Tibial nerve (tissue), 4 donors: ENCODE measurements at places on chromosomes 4 and X.

DNA sequence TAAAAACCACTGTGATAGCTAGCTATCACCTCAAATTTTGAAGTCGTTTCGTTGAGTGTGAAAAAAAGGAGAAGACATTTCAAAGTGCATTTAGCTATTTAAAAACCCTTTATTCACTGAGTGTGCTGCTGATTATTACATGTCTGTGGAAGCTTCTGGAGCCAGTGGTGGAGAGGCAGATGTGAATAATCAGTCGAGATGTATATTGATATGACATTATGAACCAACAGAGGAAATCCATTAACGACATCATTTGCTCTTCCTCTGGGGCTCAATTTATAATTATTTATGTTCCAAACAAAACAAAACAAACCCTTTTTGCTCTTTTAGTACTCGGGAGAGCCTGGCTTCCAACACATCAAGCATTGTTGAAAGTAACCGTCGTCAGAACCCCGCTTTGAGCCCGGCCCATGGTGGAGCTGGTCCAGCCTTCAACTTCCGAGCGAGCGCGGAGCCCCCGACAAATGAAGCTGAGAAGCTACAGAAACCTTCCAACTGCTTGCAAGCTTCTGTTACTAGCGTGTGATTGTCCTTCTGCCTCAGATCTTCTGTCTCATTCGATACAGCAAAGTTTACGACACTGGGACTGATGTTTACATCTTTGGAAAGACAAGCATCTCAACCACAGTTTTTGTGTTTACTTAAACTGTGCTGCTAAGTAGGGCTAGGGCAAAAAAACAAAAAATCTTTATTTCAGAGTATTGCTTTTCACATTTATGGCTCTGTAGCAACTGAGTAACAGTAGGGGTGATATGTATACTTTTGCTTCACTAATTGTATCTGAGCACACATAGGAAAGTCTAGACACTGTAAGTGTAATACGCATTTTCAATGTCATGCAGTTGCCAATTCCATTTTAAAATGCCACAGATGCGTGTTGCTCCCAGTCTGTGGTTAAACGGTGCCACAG lies 111.9 kb downstream of the STOX2 start:
- H3K27ac ChIP-seq, result peak overlapping the region; percentile 10
- no peaks in the 10 kb centered on the region for H3K4me1 ChIP-seq
- H3K4me3 ChIP-seq, result no peak overlapping the region
- no peaks in the 10 kb centered on the region for H3K27me3 ChIP-seq

- no peaks in the 10 kb centered on the region for H3K27me3 ChIP-seq
- H3K36me3 ChIP-seq, result no peaks in the 10 kb centered on the region
- no peak for DNase-seq
Observed at GRCh38 chrX:40968180-40968579, 117.1 kb upstream of the USP9X start.

- H3K27ac ChIP-seq, result peak within 1 kb of the TSS; percentile 61
- no peak for DNase-seq
- H3K4me3 ChIP-seq, result peak within 1 kb of the TSS; percentile 51
- no peaks in the 10 kb centered on the region for H3K27me3 ChIP-seq
- peaks cover 21% of the 10 kb centered on the region for H3K4me1 ChIP-seq
Observed at GRCh38 chr4:1172228-1172851, at the start of gene SPON2. SPON2 (minus strand) TSS chr4:1172583.

GRCh38 chrX:97065066-97065465 lies 181.4 kb downstream of the RPA4 start:
- no peaks in the 10 kb centered on the region for H3K4me1 ChIP-seq
- H3K27ac ChIP-seq, result no peak overlapping the region
- no peaks in the 10 kb centered on the region for H3K36me3 ChIP-seq
- no peak for DNase-seq
- H3K4me3 ChIP-seq, result no peak overlapping the region

DNA sequence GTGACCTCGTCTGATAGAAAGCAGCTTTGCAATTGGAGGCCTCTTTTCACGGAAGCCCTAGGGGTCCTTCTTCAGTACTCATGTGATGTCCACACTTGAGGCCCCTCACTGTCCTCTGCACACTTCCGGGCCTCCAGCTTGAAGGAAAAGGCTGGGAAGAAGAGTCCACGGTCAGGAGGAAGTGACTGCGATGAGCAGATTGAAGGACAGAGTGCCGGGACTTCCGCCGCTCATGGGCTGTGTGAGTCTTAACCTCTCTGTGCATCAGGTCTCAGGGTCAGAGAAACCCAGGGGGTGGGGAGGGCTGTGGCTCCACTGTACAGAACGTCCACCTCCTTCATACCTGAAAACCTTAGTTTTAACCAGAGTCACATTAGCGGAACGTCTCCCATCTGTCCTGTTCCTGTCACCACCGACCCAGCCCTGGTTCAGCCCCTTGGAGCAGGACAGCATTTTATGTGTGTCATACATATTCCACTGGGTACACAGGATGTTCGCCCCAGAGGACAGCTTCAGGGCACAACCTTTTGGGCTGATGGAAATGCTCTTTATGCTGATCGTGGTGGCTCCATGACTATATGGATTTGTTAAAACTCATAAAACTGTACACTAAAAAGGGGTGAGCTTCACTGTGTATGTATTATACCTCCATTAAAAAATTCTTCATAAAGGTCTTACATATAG lies 51.0 kb upstream of the SORCS2 start:
- H3K36me3 ChIP-seq, result no peaks in the 10 kb centered on the region
- no peak for DNase-seq
- no peaks in the 10 kb centered on the region for H3K27me3 ChIP-seq
- H3K27ac ChIP-seq, result no peak overlapping the region
- no peaks in the 10 kb centered on the region for H3K4me1 ChIP-seq

DNA sequence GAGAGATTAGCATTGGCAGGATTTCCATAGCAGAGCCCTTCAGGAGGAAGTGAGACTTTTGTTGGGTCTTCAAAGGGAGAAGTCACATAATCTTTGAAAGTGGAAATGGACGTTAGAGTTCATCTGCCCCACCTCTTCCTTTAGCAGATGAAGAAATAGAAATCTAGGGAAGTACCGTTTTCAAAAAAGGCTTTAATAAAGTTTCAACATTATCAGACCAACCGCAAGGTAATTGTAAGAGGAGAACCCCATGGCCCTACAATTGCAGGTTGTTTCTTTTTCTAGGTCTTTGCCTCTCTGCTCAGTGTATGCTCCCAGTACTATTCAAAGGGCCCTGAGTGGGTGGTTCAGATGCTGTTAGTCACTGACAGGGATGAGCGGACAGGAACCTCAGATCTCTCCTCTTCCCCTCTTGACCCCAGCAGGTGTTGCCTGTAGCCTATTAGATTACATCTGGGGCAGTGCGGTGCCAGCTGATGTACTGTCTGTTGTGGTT lies 48.6 kb upstream of the AP1S2 start:
- no peaks in the 10 kb centered on the region for H3K4me1 ChIP-seq
- H3K36me3 ChIP-seq, result no peaks in the 10 kb centered on the region
- H3K27ac ChIP-seq, result no peak overlapping the region
- no peaks in the 10 kb centered on the region for H3K27me3 ChIP-seq
- no peak overlapping the region for H3K4me3 ChIP-seq

- H3K4me3 ChIP-seq, result no peak overlapping the region
- H3K36me3 ChIP-seq, result no peaks in the 10 kb centered on the region
- no peak for DNase-seq
- H3K4me1 ChIP-seq, result no peaks in the 10 kb centered on the region
Observed at GRCh38 chr4:39786838-39787237, 88.9 kb downstream of the UBE2K start.

DNA sequence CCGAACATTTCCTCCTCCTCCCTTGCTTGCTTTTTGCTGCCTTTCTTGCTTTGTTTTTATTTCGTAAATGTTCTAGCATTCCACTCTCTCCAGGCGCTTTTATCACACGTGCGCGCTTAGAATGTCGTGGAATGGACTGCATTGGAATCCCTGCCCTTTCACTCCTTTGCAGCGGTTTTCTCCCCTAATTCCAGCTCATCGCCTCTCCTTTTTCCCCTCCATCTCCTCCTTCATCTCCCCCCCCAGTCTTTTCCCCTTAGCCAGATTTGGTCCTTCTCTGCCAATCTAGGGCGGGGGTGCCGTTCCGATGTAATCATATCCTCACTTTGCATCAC lies 579 bp downstream of the OGT start:
- no peaks in the 10 kb centered on the region for H3K36me3 ChIP-seq
- peak overlapping the region; percentile 90 for H3K27ac ChIP-seq
- H3K4me1 ChIP-seq, result peaks cover 21% of the 10 kb centered on the region
- DNase-seq, result no peak
- H3K27me3 ChIP-seq, result no peaks in the 10 kb centered on the region

GRCh38 chrX:7390441-7390840 lies 242.5 kb upstream of the PUDP start:
- no peaks in the 10 kb centered on the region for H3K27me3 ChIP-seq
- no peak overlapping the region for H3K27ac ChIP-seq
- no peaks in the 10 kb centered on the region for H3K4me1 ChIP-seq
- no peak overlapping the region for H3K4me3 ChIP-seq
- no peaks in the 10 kb centered on the region for H3K36me3 ChIP-seq
- no peak for DNase-seq

DNA sequence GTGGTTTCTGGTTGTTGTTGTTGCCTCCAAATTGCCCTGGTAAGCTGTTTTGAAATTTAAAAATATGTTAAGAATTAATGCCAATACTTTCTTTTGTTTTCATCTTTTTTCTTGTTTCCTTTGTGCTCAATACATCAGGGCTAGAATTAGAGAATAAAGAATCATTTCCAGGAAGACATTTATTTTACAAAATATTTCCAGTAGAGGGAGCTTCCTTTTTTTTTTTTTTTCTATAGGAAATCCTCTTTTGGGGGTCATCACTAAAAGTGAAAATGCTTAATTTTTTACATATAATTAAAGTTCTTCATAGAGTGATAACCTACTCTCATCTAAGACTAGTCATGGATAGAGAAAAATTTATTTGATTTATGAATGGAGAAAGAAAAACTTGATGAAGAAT lies 2.4 kb downstream of the GLRA3 start:
- no peak for DNase-seq
- peaks cover 7% of the 10 kb centered on the region for H3K27me3 ChIP-seq
- H3K4me1 ChIP-seq, result no peaks in the 10 kb centered on the region
- no peaks in the 10 kb centered on the region for H3K36me3 ChIP-seq

- peaks cover 5% of the 10 kb centered on the region for H3K4me1 ChIP-seq
- H3K36me3 ChIP-seq, result no peaks in the 10 kb centered on the region
- H3K27ac ChIP-seq, result no peak overlapping the region
- H3K27me3 ChIP-seq, result no peaks in the 10 kb centered on the region
- H3K4me3 ChIP-seq, result no peak overlapping the region
Observed at GRCh38 chr4:174591243-174592021, 69.1 kb upstream of the HPGD start.

GRCh38 chr4:153950100-153950979 lies 161.5 kb upstream of the SFRP2 start:
- no peak overlapping the region for H3K27ac ChIP-seq
- H3K4me3 ChIP-seq, result no peak overlapping the region
- DNase-seq, result no peak
- H3K27me3 ChIP-seq, result no peaks in the 10 kb centered on the region

DNA sequence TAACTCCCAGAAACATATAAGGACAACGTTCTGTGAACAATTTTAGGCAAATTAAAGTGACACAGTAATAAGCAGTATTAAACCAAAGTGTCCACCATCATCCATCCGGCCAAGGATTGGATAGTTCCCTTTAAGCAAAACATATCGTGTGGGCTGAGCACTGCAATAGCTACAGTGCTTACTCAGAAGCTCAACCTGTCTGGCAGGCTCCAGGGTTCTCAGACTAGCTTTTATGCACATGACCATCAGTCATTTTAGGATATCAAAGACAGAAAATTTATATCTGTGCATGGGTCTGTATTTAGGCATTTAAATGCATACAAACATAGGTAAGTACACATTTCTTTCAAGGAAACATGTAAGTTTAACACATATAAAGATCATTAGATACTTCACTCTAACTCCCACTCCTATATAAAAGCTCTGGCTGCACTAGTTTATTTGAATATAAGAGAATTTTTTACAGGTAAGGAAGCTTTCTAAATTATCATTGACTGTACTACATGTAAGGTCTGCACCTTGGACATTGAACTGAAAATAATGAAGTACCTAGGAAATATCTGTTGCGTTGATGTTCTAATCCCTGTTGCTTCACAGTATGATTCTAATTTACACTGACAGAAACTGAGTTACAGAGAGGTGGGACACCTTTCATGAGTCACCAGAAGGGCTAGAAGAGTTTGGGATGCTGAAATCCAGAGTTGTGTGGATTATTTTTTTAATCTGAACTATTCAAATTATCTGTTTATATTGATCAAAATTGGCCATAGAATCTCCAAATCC lies 67.6 kb downstream of the ELOVL6 start:
- H3K4me3 ChIP-seq, result no peak overlapping the region
- H3K4me1 ChIP-seq, result no peaks in the 10 kb centered on the region
- no peak for DNase-seq
- no peaks in the 10 kb centered on the region for H3K27me3 ChIP-seq
- H3K27ac ChIP-seq, result no peak overlapping the region

DNA sequence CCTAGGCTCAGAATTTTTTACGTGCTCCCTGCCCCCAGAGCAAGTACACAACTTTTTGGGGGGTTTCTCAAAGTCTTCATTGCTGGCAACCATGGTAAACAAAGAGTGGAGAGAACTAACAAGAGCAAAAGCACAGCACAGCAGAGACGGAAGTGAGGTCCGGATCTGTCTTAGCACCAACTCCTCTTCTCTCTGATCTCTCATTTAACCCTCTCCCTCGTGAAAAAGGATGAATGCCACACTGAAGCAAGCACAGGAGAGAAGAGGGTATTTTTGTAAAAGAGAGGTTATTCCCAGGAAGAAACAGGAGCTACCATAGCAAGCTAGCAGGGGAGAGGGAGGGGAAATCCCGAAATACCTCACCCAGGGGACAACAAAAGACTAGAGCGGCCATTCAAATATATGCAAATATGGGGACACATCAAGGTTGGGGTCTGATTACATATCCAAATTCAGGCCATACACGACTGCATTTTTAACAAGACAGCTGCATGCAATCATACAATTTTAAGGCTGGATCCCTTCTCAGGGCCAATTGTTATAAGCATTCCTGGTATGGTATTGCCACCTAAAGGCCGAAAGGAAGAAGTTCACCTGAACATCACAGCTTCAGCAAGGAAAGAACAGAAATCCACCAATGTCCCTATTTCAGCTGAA lies 46.6 kb downstream of the CD40LG start:
- no peak for DNase-seq
- no peak overlapping the region for H3K27ac ChIP-seq
- peaks cover 4% of the 10 kb centered on the region for H3K27me3 ChIP-seq
- peaks cover 3% of the 10 kb centered on the region for H3K36me3 ChIP-seq
- no peaks in the 10 kb centered on the region for H3K4me1 ChIP-seq
- no peak overlapping the region for H3K4me3 ChIP-seq

GRCh38 chrX:13994536-13995080 lies 35.1 kb downstream of the GEMIN8 start:
- H3K36me3 ChIP-seq, result no peaks in the 10 kb centered on the region
- H3K4me3 ChIP-seq, result no peak overlapping the region
- no peaks in the 10 kb centered on the region for H3K27me3 ChIP-seq
- no peak for DNase-seq
- H3K4me1 ChIP-seq, result no peaks in the 10 kb centered on the region
- H3K27ac ChIP-seq, result no peak overlapping the region

GRCh38 chrX:9573282-9574106 lies 108.6 kb downstream of the TBL1X start:
- H3K27me3 ChIP-seq, result no peaks in the 10 kb centered on the region
- H3K27ac ChIP-seq, result no peak overlapping the region
- no peak for DNase-seq

- no peaks in the 10 kb centered on the region for H3K4me1 ChIP-seq
- no peak overlapping the region for H3K4me3 ChIP-seq
- no peaks in the 10 kb centered on the region for H3K27me3 ChIP-seq
Observed at GRCh38 chr4:88144866-88145300, 13.6 kb downstream of the ABCG2 start.

GRCh38 chrX:154046940-154047610 lies 27.4 kb upstream of the IRAK1 start:
- no peaks in the 10 kb centered on the region for H3K27me3 ChIP-seq
- no peak for DNase-seq
- no peaks in the 10 kb centered on the region for H3K36me3 ChIP-seq
- peaks cover 99% of the 10 kb centered on the region for H3K4me1 ChIP-seq
- peak overlapping the region; percentile 76 for H3K27ac ChIP-seq
